ENCODE measurements at places on chromosomes 4 and X. TPM values are rescaled to one million over a fixed set of nuclear protein-coding genes. Genes with fewer than 3 reads are reported as not detected.

GRCh38 chr4:37847311-37847884 lies 20.9 kb downstream of the PGM2 start:
- H3K4me1 ChIP-seq, result no peaks in the 10 kb centered on the region
- H3K27me3 ChIP-seq, result no peaks in the 10 kb centered on the region
- no peak overlapping the region for H3K27ac ChIP-seq
- no peak overlapping the region for H3K4me3 ChIP-seq
- no peak for DNase-seq

DNA sequence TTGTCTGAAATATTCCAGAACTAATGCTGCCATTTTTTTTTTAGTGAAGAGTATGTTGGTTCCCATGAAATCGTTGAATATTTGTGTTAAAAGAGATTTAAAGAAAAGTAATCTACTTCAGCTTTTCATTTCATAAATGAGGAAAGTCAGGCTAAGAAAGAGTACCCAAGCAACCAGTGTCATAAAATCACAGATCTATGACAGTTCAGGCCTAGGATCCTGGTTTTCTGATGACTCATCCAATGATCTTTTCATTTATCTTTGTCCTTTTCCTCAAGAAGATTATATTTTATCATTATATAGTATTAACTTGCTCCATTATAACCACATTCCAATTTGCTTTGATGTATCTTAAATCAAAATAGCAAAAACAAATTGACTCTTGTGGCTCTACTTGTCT lies 139.4 kb upstream of the HCCS start:
- H3K4me1 ChIP-seq, result no peaks in the 10 kb centered on the region
- H3K4me3 ChIP-seq, result no peak overlapping the region
- H3K27me3 ChIP-seq, result no peaks in the 10 kb centered on the region
- no peak for DNase-seq
- no peak overlapping the region for H3K27ac ChIP-seq

- no peak overlapping the region for H3K27ac ChIP-seq
- no peaks in the 10 kb centered on the region for H3K27me3 ChIP-seq
- peaks cover 10% of the 10 kb centered on the region for H3K36me3 ChIP-seq
- no peaks in the 10 kb centered on the region for H3K4me1 ChIP-seq
Observed at GRCh38 chrX:21990832-21991231, 41.3 kb upstream of the PHEX start.

F9 gene
- not detected for total RNA-seq

DNA sequence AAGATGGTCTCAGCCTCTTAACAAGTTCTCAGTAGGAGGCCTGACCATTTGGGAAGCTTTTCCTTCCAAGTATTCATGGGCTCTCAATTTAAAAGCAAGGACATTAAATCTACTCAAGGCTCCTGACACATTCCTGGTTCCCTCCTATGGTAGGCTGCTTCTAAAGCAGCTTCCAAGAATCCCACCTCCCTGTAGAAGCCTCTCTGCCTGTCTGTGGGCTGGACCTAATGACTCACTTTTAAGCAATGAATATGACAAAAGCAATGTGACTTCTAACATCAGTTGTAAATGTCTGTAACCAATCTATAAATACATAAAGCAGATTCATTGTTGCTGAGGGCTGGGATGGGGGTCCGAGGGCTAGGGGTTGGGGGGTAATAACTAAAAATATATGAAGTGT lies 99.5 kb upstream of the FAM9B start:
- H3K27ac ChIP-seq, result no peak overlapping the region
- no peaks in the 10 kb centered on the region for H3K27me3 ChIP-seq
- H3K4me1 ChIP-seq, result no peaks in the 10 kb centered on the region
- no peak for DNase-seq
- H3K4me3 ChIP-seq, result no peak overlapping the region

CT45A10 gene
- not detected for total RNA-seq

PSAPL1 gene
- total RNA-seq, result not detected

- peak; percentile 67 for DNase-seq
- peak overlapping the region; percentile 96 for H3K27ac ChIP-seq
- H3K36me3 ChIP-seq, result no peaks in the 10 kb centered on the region
- H3K4me3 ChIP-seq, result peak overlapping the region; percentile 75
Observed at GRCh38 chrX:39855748-39856129, 242.0 kb downstream of the BCOR start.

- DNase-seq, result no peak
- no peak overlapping the region for H3K4me3 ChIP-seq
- no peaks in the 10 kb centered on the region for H3K4me1 ChIP-seq
- H3K27me3 ChIP-seq, result no peaks in the 10 kb centered on the region
Observed at GRCh38 chr4:21307709-21308108, 607.5 kb downstream of the PACRGL start.

DNA sequence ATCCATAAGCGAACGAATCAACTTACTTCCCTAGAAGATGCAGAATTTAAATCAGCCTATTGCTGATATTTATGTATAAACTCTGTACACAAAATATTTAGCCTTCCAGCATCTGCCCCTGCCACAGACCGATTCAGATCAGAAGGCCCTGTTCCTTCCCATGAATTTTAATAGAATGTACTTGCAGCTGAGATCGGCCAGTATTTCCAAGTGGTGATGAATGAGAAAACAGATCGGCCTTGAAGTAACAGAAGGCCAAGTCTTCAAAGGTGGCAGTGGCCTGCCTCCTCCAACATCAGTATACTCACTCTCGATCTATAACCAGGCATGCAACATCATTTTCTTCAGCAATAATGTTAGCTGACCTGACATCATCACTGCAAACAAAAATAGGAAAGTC lies 66.4 kb downstream of the PRKG2 start:
- no peak for DNase-seq
- no peak overlapping the region for H3K4me3 ChIP-seq
- no peak overlapping the region for H3K27ac ChIP-seq
- peaks cover 4% of the 10 kb centered on the region for H3K4me1 ChIP-seq

DNA sequence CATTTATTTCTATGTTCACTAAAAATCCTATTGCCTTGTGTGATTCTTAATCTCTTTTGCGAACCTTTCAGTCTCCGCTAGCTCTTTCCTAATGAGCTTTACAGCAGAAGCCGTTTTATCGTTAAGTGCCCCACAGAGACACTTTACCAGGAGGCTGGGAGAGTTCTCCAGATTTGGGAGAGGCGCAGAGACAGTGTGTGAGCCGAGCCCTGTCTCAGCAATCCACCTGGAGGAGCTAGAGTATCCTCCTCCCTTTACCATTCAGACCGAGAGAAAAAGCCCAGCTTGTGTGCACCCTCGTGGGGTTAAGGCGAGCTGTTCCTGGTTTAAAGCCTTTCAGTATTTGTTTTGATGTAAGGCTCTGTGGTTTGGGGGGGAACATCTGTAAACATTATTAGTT lies 54.9 kb upstream of the MTM1 start:
- no peaks in the 10 kb centered on the region for H3K27me3 ChIP-seq
- H3K4me1 ChIP-seq, result no peaks in the 10 kb centered on the region
- no peak for DNase-seq
- no peak overlapping the region for H3K27ac ChIP-seq
- H3K36me3 ChIP-seq, result no peaks in the 10 kb centered on the region
- H3K4me3 ChIP-seq, result no peak overlapping the region

GRCh38 chr4:168920441-168921065 lies 89.5 kb downstream of the CBR4 start:
- no peak overlapping the region for H3K27ac ChIP-seq
- DNase-seq, result no peak
- no peaks in the 10 kb centered on the region for H3K27me3 ChIP-seq
- H3K36me3 ChIP-seq, result no peaks in the 10 kb centered on the region

DNA sequence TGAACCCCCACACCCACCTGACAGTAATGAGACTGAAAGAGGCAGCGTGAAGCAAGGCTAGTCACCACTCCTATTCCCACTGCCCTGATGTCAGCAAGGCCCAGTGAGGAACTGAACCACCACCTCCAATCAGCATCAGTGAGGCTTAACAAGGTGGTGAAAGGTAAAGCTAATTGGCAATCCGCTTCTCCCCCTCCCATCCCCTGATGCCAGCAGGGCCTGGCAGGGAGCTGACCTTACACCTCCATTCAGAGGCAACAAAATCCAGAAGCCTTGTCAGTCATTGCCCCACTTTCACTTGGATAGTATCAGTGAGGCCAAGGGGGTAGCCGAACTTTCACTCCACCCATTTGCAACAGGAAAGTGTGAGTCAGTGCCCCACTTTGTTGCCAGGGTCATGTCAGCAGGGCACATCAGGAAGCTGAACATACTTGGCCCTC lies 60.8 kb downstream of the AWAT2 start:
- H3K27ac ChIP-seq, result no peak overlapping the region
- no peak overlapping the region for H3K4me3 ChIP-seq
- H3K4me1 ChIP-seq, result no peaks in the 10 kb centered on the region
- no peaks in the 10 kb centered on the region for H3K27me3 ChIP-seq
- H3K36me3 ChIP-seq, result no peaks in the 10 kb centered on the region

PLXNB3 gene
- total RNA-seq, result 0.52 TPM

Data from CD4-positive, CD25-positive, alpha-beta regulatory T cell (primary cell).